ENCODE measurements at places on chromosomes 2 and 18.

DNA sequence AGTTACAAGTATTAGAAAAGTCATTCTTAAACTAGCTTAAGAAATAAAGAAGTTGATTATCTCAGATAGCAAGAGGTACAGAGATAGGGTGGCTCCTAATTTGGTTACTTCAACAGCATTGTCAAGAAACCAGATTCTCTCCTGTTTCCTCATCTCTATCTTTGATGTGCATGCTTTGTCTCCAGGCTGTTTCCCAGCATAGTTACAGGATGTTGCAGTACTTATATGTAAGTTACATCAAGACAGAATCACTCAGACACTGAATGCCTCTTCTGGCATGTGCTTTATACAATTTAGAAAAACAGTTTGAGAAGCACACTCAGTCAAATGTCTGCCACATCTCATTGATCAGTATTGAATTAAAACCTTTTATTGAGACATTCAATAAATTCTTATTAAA lies 189.5 kb upstream of the UBE2E3 start:
- no peak for DNase-seq

DNA sequence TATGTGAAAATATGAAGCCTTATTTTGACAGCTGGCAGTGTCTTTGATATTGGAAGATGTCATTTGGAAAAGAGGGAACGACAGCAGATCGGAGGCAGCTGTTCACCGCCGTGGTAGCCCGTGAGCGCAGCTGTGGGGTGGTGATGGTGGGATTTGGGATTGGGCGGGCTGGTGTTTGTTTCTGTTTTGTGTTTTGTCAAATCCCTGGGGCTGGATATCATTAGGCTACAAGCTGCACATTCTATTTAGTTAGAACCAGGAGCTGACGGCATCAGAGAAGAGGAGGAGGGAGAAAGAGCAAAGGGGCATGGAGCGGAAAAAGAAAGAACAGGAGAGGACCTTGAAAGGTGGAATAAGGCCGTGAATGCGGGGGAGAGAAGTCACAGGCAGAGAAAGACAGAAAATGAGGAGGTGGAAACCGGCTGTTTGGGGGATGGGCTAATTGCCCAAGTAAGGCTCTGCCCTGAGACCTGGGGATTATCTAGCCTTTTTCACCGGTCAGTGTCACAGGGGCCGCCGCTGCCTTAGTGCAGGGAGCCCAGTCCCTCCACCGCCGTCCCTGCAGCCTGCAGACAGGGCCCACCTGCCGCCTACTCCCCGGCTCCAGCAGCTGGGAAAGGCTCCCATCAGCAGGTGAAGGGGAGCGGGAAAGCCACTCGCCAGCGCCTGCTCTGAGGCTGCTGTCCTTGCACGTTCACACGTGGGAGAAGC lies 88.0 kb downstream of the ZCCHC2 start:
- no peak for DNase-seq

GRCh38 chr2:181464966-181465365 lies 7.8 kb downstream of the ITGA4 start:
- no peak for DNase-seq

DNA sequence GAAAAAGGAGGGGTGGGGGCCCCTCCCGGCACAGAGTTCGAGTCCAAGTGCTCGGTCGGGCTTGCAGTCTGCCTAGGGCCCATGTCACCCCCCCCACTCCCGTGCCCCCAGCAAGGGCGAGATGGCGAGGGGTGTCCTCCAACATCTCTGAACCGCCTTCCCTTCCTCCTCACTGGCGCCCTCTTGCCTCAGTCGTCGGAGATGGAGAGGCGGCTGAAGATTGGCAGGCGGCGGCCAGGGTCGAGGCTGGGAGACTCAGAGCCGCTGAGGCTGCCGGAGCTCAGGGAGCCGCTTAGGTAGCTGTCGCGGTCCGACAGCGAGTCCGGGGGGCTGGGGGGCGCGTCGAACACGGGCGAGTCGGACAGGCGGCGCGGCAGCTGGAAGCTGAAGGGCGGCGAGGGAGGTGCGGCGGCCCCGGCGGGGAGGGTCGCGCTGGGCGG lies 2.3 kb downstream of the ZFP36L2 start:
- peak; percentile 47 for DNase-seq

DNA sequence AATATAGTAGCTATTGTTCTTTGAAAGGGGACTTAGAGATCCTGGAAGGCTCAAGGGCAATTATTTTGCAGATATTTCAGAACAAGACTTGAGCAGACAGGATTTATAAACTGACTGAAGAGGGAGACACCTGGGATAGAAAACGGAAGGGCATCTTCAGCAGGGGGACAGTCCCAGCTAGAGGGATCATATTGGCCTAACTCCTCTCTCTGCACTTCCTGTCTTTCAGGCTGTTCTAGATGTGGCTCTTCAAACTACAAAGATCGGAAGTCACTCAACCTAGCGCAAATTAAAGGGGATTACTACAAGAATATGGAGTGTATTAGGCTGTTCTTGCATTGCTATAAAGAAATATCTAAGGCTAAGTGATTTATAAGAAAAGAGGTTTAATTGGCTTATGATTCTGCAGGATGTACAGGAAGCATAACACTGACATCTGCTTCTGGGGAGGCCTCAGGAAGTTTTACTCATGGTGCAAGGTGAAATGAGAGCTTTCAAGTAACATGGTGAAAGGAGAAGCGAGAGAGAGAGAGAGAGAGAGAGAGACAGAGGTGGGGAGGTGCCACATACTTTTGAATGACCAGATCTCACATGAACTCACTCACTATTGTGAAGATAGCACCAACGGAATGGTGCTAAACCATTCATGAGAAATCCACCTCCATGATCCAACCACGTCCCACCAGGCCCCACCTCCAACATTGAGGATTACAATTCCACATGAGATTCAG lies 5.3 kb upstream of the CTIF start:
- DNase-seq: no peak

DNA sequence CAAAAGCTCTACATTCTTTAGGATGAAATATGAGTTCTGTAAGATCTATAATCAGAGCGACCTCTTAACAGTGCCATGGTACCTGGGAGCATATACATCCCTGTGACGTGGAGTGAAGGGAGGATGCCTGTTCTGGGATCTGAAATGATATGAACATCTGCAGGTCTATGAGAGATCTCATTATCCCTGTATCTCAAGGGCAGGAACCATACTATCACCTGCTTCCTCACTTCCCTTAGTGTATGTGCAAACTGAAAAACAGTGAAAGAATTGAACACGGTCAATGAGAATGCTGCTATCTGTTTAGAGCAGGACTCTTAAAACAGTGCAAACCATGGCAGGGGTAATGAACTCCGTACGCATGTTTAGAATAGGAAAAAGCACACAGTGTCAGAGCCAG lies 364.0 kb downstream of the LPIN1 start:
- DNase-seq: no peak

GRCh38 chr2:178761759-178762371 lies 45.4 kb downstream of the TTN start:
- DNase-seq: peak; percentile 29

GRCh38 chr2:235654103-235654813 lies 160.4 kb downstream of the AGAP1 start:
- no peak for DNase-seq

DNA sequence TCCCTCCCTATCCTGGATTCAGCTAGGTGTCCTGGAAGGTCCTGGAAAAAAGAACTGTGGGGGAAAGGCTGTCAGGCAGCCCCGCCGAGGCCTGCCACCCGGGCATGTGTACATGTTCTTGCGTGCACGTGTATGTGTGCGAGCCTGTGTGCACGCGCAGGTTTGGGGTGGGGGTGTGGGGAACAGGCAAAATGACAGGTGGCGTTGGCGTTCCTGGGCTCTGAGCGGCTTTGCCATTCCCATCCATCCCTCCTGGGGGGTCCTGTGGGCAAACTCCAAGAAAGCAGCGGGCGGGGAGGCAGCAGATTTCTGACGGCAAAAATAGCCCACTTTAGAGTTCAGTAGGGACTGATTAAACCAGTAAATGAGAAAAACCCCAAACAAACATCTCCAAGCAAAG lies 35.6 kb downstream of the EMX1 start:
- DNase-seq: no peak

DNA sequence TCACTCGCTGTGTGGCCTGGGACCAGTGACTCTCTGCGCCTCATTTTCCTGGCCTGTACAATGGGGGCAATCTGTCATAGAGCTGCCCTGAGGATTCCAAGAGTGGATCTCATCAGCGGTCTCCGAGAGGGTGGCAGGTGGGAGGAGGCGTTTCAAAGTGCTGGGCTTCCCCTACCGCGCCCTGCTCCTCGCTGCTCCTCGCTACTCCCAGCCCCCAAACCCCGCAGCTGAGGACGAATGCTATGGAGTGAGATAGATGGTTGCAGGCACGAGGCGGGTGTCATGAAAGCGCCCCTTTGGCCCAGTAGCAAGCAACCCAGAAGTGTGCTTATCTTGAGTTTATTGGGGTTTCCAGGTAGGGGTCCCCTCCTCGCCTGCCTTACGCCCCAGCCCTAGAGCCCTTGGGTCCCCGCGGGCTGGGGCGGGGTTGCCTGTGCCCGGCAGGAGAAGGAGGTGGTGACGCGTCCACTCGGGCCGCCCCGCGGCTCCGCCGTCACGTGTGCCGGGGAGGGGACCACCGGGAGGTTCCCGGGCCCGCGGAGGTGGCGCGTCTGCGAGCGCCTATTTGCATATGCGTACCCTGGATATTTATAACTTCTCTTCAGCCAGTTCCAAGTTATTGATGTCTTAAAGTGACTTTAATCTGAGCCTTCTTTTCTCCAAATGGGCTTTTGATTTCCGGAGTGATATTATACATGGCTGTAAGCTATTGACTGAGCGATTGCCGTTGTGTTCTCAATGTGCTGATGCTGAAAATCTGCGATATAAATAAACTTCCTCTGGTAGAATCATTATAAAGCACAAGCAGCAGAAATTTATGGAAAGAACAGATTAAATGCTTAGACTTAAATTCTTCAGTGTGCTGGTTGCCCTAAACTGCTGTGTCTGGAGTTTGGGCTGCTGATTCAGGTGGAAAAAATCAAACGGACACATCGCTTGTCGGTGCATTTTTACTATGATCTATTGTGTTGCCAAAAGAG lies 263.7 kb downstream of the ATAD2B start:
- DNase-seq: no peak

DNA sequence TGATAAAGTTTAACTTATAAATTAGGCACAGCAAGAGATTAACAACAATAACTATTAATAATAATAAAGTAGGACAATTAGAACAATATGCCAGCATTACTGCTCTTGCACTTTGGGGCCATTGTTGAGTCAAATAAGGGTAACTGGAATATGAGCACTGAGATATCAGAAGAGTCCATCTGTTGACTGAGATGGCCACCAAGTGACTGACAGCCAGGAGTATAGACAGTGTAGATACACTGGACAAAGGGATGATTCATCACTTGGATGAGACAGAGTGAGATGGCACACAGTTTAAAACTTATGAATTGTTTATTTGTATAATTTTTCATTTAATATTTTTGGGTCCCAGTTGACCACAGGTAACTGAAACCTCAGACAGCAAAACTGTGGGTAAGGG lies 20.0 kb downstream of the NAB1 start:
- no peak for DNase-seq

DNA sequence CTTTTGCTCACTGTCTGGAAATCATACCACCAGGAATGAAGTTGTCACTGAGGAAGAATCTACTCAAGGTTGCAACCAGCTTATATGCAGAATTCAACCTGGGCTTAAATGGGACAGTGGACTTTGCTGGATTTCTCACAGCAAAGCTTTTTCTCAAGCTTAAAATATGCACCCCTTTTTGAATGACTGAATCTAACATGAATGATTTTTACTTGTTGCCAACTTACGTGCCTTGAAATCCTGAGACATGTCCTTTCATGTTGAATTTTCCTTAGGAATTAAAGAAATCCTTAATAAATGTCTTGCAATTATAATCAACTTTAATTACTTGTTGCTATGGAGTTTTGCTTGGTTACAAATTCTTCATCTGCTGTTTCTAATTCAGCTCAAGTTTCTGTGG lies 57.4 kb downstream of the SPP2 start:
- DNase-seq: no peak

DNA sequence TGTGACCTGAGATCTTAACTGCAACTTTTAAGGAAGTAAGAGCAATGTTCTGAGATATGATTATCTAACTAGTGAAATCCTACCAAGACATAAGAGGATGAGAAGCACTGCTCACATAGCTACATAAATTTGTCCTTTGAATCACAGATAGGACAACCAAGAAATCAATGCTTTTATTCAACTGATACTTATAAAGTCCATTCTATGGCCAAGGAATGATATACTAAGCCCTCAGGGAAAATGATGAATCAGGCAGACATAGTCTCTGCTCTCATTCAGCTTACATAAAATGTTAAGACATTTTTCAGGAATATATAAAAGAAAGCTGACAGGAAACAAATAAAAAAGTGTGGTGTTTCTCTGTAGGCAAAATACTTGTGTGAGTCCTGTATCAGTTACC lies 39.1 kb downstream of the PGAP1 start:
- no peak for DNase-seq

DNA sequence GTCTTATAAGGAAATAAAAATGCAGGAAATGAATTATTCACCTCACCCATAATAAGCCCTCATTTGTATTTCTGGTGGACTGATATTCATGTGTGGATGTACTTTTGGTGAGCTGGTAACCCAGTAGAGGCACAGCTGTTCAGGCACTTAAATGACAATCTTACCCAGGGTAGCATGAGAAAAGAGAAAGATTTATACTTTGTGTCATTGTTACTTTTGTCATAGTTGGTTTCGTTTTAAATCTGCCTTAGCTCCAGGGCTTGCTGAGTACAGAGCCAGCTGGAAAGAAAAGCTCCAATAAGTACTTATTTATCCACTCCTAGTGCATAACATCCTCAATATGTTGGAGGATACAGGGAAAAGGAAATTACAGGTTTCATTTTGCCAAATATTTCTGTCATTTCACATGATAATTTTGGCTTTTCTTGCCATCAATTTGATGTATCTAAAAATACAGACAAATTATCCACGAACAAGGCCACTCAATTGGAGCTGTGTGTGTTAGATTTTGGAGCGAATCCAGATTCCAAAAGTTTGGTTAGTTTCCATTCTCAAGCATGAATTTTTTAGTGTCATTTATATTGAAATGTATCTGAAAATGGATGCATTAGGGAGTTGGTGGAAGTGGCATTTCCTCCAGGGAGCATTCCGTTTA lies 1276.1 kb upstream of the FAM98A start:
- no peak for DNase-seq

DNA sequence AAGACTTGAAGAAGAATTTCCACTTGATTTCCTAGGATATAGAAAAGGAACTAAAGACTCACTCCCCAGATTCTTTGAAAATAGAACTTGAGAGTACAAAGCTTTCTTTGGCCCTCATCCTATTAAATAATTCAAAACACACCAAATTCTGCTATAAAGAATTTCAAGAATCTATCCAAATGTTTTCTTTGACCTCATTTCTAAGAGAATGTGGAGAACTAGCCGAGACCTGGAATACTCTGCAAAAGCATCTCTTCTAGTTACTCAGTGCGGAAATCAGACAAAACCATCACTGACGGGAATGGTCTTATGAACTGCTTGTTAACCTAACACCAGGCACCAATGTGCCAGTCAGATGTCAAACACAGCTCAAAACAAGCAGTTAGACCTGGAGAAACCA lies 44.2 kb upstream of the ARL5A start:
- no peak for DNase-seq

- no peak for DNase-seq
Measured at GRCh38 chr2:68620772-68621171, 22.6 kb upstream of the PROKR1 start.

- DNase-seq: no peak
Measured at GRCh38 chr2:34523958-34524514, 924.9 kb upstream of the FAM98A start.

Data from AML-193 (cell line).